HuH-7 (cell line): ENCODE measurements at places on chromosomes 3 and 15.

DNA sequence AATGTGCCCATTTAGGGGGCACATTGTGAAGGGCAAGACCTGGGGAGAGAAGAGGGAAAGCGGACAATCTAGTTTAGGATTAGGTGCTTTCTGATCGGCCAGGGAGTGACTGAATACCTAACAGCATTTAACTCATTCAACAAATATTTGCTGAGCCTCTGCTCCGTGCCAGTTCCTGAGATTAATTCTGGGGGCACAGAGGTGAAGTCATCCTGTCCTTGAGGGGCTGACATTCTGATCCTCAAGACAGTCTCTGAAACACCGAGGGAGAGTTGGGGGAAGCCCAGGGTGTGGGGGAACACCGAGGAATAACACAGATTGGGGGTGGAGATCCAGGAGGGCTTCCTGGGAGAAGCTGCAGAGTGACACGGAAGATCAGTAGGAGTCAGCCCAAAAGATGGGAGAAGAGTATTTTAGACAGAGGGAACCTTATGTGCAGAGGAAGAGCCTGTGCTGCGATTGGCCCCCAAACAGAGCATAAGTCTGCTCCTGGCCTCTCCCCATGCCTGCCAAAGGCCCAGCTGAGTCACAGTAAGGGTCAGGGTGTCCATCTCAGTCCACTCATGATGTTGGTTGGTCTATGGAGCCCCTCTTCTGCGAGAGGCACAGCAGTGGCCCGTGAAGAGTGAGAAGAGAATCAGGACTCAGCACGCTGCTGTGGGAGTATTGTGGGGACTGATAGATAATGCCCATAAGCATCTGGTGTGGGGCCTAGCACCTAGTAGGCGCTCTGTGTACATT, 60.2 kb downstream of the AMOTL2 start:
- DNase-seq, result no peak

- DNase-seq, result no peak
Measured at GRCh38 chr3:173399044-173399443, 1.5 kb downstream of the NLGN1 start.

GRCh38 chr3:113329757-113330156, 111.5 kb downstream of the CFAP44 start:
- no peak for DNase-seq

DNA sequence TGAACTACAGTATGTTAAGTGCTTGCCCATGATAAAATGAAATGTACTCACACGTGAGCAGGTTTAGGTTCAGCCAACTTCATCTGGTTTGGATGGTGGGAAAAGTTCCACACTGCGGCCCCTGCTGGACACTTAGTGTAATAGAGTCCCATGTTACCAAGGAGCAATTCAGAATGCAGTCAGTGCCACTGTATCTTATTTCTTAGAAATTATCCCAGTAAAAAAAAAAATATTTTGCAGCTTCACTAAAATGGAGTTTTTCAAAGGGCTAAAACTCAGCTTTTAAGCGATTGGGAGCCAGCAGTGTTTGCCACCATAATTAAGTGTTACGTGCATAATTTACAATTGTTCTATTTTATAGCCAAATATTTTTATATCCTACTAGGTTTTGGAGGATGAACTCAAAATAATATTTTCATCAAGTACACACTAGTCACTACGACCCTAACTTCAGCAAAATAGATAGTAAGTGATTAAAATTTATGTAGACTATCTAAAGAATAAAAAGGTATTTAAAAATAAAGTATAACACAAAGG, 371.7 kb upstream of the GBE1 start:
- DNase-seq, result no peak

DNA sequence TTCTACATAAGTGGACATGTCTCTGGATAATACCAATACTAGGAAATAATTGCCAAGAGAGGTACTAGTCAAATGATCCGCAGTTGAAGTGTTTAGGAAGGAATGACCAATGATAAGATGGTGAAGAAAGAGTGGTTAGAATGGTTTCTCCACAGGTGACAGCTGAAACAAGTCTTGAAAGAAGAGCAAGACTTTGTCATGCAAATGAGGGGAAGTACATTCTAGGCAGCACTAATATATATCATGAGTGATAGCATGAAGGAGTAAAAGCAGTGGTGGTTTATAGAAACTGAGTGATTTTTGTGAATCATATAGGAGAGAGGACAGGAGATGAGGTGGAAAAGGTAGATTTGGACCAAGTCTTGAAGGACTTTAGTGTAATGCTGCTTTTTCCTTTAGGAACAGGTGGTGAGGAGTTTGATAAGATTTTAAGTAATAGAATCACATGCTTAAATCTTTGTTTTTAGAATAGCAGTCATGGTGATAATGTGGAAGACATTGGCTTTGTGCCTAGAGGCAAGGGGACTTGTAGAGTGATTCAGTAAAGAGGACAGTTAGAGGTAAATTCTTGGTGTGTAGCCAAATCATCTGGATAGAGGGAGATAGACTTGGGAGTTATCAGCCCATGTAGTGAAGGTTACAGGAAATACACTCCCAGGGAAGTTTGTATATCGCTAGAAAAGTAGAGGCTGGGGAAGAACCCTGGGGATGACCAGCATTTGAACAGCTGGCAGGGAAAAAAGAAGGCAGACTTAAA, 31.9 kb downstream of the SLMAP start:
- DNase-seq, result no peak

DNA sequence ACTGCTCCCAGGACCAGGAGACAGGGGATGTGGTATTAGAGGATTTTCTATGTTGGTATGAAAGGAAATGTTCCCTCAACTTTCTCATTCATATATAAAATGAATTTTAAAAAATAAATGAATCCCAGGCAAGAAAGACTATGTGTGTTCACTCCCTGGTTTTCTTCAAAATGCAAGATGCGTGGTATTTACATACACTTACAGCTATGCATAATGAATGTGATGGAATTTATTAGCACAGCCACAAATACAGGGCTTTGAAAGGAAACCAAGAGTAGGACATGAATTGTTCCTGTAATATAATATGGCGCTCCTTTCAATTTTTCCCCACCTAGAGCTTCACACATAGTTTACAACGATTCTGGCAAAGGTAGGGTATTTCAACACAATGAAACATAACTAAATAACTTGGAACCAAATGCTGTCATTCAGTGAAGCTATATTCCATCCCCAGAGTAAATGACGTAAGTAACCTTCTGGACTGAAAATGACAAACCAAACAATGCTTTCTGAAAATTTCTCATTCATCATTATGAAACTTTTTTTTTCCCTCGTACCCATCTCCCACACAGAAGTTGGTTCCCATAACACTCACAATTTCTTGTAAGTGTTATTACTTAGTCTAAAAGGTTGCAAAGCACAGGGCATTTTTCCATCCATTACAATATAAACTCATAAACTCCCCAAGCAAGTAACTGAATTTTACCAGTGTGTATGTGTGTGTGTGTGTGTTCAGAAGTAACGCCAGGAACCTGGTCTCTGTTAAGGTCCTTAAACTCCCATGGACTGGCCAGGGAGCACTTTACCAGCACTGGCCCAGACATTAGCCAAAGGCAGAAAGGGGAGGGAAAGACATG, 41.8 kb downstream of the CBLB start:
- no peak for DNase-seq

DNA sequence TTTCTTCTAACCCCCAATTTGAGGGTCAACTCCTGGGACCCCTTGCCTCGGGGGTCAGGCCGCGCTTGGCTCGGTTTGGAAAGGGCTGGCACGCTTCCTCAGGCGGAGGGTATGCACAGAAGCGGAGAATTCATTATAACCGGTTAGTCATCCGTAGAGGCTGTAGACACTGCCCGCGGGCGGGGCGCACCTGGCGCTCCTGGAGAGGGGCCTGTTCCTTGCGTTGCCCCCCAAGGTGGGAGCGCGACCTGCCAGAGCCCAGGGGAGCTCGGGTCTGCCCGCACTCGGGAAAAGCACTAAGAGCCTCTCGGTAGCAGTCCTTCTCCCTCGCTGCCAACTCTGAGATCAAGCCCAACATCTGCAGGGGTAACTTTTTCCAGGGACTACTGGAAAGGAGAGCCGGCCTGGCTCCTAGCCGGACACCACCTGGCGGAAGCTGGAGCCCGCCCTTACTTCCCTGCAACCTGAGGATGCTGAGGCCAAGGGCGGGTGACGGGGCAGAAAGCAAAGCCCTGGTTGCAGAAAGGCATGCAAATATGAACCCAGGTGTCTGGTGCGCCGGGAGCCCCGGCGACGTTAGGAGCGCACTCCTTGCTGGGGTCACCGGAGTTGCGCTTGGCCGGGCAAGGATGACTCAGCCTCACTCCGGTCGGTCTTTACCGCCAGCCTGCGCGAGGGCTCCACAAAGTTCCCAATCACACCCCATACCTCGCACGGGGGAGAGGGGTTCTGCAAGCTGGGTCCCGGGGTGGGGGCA, 1.5 kb upstream of the CACNA2D3 start:
- no peak for DNase-seq

DNA sequence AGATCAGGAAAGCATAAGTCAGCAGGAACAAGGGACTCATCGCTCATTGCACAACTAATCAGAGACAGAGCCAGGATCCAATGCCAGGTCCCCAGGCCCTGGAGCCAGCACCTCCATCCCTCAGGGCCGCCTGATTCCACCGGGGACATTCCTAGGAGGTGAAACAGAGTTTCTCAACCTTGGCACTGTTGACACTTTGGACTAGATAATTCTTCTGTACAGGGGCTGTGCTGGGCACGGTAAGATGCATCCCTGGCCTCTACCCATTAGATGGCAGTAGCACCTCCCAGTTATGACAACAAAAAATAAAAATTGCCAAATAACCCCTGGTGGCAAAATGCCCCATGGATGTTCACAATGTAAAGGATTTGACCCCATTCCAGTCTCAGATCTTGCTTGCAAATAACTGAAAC, 127.7 kb downstream of the MTHFS start:
- no peak for DNase-seq

GRCh38 chr15:41161336-41161735, 45.3 kb upstream of the INO80 start:
- DNase-seq, result no peak

- no peak for DNase-seq
Measured at GRCh38 chr3:36906504-36907149, 38.2 kb downstream of the TRANK1 start.

- no peak for DNase-seq
Measured at GRCh38 chr15:44861917-44862316, 94.6 kb upstream of the TERB2 start.

DNA sequence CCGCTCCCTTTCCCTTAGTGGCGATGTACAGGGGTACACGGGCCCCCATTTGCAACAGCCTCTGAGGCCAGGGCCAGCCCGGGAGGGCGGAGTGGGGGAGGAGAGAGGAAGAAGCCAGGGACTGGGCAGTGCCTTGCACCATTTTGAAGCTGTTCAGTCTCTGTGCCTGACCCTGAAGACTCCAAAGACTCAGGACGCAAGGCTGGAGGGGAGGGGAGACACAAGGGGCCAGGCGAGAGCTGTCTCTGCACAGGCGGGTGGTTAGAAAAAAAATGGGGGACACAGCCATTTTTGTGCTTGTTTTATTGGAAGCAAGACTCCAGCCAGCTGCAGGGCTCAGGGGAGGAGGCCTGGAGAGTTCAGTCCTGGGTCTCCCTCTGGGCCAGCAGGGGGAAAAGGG, 1.6 kb downstream of the RPP25 start:
- DNase-seq, result no peak

- no peak for DNase-seq
Measured at GRCh38 chr3:52269776-52270175, 8.7 kb downstream of the WDR82 start.
